ENCODE measurements at places on chromosomes 5 and 9. TPM values are rescaled to one million over a fixed set of nuclear protein-coding genes. Genes with fewer than 3 reads are reported as not detected.

The IFNA13 gene
- not detected for total RNA-seq

The C5orf58 gene
- total RNA-seq = 0.80 TPM

The CNTLN gene
- total RNA-seq = 19.7 TPM

The RETREG1 gene
- 37.7 TPM for total RNA-seq

DNA sequence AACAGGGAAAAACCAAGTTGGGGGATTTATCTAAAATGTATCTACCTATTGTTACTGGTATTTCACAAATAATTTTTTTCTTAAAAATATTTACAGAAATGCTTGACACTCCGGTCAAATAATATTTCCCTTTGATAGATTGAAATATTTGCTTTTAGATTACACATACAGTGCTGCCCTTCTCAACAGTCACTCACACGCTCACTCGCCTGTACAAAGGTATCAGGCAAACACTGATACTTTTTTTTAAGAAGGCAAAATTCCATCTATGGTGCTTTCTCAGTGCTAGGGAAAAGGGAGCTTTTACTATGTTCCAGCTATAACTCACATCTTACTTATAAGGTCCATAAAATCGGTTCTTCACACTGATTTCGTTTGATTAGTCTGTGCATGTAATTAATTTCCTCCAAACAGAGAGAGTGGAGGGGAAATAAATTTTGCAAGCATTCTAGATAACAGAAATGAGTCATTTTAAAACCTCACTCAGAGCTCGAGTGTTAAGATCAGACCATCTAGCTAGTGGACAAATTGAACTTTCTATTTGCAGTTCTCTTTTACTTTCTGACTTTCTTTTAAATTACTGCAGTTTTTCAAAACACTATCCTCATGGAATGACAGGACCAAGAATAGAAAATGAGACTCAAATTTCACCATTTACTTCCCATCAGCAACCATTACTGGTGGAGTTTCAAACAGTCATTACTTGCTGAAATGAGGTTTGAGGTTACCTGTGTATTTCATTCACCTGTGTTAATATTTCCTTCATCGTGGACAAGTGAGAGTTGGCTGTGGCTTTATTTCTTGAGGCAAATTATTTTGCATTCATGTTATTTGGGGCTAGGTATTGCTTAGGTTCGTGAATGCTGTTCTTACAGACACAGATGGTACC lies 273.2 kb downstream of the RAB3C start:
- DNase-seq = no peak

DNA sequence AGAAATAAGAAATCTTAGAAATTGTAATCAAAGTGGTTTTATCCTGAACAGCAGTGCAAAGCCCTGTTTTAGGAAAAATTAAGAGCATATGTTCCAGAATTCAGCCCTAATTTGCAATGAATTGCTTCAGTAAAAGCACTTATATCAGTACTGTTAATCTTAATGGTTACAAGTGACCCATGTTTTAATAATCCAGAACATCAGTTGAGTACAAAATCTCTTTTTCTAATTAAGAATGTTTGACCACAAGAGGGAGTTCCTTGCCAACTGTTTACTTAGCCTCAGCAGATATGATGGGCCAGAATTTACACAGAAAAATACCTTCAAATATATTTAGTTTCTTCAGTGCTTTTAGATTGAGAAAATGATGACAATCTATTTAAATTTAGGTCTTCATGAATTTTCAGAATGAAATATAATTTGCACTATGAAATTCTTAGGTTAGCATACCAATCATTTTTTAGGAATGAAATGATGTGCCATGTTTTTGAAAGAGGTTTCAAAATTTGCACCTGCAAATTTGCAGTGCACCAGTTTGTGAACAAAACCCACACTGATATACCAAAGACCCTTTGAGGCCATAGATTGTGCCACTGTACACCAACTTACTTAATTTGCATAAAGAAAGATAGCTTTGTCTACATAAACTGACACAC lies 926.3 kb upstream of the ARRDC3 start:
- no peak for DNase-seq

DNA sequence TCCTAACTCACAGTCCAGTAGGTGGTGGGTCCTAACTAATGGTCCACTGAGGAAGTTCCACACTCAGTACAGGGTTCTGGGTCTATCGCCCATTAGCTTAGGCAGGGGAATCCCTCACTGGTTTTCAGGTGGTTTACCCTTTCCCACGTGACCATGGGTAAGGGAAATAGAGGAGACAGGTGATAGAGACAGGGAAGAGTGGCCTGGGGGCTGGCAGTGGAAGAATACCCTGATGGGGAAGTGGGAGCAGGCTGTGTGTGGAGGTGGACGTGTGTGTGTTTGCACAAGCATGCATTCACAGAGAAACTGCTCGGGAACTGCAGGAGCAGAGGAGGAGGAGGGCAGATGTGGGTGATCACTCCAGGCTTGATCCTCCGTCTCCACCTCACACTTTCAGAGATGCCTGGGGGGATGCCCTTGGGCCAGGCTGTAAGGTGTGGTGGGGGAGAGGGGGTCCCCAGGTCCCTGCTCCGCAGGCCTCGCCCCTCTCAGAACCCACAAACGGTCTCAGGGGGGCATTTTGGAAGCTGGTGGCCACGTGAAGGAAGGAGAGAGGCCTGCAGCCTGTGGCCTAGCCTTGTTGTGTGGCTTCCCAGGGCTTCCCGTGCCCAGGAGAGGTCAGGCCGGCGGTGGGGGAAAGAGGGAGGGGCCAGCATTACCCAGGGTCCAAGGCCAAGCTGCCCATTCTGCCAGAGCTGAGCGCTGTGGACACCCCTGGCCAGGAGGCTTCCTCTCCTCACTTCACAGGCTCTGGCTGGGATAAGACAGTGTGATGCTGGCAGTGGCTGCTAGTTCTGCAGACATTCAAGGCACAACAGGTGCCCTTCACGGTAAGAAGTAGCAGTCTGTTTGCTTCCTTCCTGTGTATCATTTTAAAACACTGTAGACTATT lies 80.0 kb downstream of the OTULIN start:
- DNase-seq = no peak

DNA sequence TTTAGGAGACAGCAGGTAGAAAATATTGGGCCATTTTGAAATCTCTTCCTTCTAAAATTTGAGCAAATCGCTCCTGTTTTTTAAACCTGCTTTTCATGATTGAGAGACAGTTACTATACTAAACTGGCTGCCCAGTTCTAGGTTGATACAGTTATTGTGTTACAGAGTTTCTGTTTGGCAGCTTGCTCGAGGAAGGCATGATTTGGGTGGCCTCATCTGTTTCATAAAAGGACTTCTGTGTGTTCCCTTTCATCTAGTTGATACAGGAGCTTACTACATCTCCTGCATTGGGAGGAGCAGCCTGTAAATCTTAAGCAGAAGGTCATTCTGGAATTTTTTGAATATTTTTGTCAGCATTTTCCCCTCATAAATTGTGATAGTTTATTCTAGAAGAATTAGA lies 14.2 kb downstream of the HSPA4 start:
- DNase-seq = no peak

The GAS1 gene
- total RNA-seq = 48.2 TPM

DNA sequence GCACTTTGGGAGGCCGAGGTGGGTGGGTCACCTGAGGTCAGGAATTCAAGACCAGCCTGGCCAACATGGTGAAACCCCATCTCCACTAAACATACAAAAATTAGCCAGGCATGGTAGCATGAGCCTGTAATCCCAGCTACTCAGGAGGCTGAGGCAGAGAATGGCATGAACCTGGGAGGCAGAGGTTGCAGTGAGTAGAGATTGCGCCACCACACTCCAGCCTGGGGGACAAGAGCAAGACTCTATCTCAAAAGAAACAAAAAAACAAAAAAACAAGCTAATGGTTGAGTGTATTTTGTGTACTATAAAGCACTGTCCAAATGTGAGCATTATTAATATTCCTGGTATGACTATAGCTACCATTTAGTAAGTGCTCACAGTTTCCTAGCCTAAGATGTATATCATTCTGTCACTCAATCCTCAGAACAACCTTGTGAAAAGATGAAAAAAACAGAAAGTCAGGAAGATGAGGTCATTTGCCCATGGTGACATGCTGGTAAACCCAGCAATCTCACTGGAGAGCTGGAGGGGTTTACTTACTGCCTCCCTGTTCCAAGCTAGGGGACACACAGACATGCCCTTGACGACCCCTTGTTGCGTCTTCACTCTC lies 27.7 kb downstream of the ARHGEF37 start:
- no peak for DNase-seq

The SOWAHA gene
- total RNA-seq = 3.2 TPM

GRCh38 chr5:147760086-147760875 lies 22.2 kb downstream of the JAKMIP2 start:
- no peak for DNase-seq

DNA sequence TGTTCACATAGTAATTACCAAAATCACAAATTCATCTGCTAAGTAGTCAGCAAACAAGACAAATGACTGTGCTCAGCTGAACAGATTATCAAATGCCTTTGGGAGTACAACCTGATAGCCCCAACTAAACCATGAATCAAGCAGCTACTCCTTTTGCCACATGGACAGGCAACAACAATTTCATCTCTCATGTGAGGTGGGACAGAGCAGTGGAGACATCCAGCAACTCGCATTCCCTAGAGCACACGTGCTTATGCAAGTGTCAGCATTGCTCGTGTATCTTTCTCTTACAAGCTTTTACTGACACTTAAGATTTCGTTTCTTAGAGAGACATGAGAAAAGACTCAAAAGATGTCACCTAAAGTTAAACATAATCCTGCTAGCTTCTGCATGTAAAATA lies 42.7 kb upstream of the PPP2R2B start:
- DNase-seq = no peak

The TSSK1B gene
- 0.73 TPM for total RNA-seq

- no peak for DNase-seq
These were observed 59.1 kb upstream of the CTNNA1 start for GRCh38 chr5:138694146-138694545.

DNA sequence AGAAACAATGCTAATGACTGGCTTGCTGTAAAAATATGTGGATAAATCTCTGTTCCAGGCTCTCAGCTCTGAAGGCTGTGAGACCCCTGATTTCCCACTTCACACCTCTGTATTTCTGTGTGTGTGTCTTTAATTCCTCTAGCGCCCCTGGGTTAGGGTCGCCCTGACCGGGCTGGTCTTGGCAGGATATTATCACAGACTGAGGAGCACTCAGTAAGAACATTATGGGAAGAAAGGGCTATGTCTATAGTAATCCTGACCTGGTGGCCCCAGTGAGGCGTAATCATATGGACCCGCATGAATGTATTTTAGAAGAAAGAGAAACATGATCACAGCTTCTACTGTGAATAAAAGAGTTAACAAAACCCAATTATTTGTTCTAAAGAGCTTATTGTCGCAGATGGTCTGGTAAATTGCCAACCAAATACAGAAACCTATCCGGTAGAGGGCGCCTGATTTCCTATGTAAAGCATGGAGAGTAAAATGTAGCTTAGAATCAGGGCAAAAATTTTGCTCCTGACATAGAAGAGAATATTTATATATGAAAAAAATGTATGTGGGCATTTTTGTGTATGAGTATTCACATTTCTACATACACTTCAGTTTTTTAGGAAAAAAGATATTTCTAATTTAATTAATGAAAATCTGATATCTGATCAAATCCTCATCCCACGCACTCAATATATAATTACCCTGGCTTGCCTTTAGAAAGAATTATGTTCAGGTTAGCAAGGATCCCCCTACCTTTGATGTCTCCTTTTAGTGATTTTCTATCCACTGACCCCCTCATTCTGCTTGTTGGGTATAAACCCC lies 5.8 kb upstream of the IFNA1 start:
- no peak for DNase-seq

Data from breast epithelium (tissue), 4 donors.